ENCODE measurements at places on chromosomes 1 and 21.
A peak's percentile ranks its signal among the peaks of the same experiment; 100 is the strongest.

DNA sequence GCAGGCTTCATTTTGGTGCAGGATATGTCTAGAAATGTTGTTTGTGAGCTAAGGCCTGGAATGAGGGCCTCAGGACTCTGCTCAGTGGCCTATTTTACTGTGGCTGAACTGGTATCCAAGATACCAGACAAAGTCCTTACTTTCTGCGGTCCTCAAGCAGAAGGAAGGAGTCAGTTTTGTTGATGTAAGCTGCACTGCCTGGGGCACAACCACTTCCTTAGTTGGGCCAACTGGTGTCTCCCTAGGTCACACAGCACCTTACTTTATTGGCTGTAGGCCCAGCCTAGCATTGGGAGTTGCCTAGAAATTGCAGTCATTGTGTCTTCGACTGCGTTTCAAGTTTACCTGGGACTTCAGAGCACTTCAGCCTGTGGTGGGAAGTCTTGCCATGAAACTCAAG, 1322.7 kb downstream of the AMY1C start:
- DNase-seq: peak; percentile 51

GRCh38 chr1:88917321-88918025, 26.1 kb upstream of the GTF2B start:
- no peak for DNase-seq

- peak; percentile 15 for DNase-seq
Observed at GRCh38 chr1:41648230-41648629, 163.7 kb upstream of the EDN2 start.

- DNase-seq: peak; percentile 90
Observed at GRCh38 chr1:151846062-151846568, 6.5 kb upstream of the C2CD4D start.

DNA sequence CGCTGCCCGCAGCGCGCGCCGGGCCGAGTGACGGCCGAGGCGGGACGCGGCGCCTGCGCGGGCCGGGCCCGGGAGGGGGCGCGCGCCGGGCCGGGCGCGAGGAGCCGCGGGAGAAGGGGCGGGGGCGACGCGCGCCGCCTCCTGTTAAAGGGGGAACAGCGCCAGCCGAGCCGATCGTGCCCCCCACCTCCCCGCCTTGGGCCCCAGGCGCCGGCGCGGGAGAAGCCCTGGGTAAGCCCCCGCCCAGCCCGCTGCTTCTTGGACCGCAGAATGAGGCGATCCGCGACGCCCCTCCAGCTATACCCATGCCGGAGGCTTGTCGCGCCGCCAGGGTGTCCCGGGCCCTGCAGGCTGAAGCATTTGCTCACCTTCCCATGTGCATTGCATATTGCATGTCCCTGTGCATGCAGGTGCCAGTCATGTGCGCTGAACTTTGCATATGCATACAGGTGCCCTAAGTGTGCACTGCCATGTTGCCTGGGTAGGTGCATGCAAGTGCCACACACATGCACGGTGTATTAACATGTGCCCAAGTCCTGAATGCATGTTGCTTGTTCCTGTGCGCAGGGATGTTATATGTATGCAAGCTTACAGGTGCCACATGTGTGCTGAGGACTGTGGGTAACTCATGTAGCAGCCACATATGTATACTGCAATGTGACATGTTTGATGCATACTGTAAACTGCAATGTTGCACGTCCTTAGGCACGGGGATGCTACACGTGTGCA, at the start of gene ADGRB2:
TSS of gene ADGRB2 (minus strand) at position 29 of the 729 bp plus-strand sequence. CDS start 7,119 bp downstream, outside the sequence.
- DNase-seq: no peak

- no peak for DNase-seq
Observed at GRCh38 chr1:206686478-206687249, 2.0 kb downstream of the MAPKAPK2 start.

DNA sequence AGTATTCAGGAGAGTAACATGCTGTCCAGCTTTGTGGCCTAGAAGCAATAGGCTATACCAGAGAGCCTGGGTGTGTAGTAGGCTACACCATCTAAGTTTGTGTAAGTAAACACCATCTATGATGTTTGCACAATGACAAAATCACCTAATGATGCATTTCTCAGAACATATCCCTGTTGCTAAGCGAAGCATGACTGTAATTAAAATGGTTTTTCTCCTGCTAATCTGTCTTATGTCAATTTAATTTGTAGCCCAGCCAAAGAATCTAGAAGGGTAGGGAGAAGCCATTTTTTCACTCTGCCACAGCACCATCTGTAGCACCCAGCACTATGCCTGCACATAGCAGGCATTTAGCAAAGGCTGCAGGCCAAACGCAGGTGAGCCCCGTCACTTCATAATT, 2.0 kb upstream of the TTC24 start:
- no peak for DNase-seq

GRCh38 chr21:35738347-35738961, 321.9 kb downstream of the SETD4 start:
- no peak for DNase-seq

GRCh38 chr1:53368314-53369033, 40.6 kb upstream of the LRP8 start:
- peak; percentile 51 for DNase-seq

DNA sequence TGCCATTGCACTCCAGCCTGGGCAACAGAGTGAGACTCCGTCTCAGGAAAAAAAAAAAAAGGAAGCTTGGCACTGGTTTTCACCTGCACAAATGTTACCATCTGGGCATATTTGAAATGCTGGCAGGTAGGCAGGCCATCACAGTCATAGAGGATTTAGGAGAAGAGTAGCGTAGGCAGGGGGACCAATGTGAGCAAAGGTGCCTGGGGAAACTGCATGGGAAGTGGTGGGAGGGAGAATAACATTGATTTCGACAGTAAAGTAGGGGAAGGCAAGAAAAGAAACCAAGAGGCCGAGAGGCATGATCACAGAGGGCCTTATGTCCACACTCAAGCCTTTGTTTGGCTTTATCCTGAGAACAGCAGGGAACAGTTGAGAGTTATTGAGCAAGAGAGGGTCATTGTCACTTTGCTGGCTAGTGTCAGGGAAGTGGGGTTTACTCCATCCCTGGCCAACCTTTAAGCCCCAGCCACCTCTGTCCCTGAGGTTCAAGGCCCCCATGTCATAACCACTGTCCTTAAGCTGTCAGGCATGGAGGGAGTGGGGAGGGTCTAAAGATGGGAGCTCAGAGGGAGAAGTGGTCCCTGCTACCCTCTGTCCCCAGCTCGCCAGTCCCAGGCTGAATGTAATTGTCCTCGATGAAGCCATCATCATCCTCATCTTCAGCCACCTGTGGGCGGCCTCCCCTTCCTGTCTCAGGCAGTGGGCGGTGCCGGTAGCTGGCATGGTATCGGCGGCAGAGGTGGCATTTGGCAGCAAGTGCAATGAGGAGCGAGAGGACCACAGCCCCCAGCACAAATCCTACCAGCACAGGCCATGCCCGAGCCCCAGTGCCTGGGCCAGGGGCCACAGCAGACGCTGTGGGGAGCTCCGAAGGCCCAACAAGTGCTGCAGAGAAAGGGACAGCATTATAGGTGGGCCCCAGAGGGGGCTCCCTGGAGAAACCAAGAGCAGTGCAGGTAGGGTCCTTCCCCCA, 2.9 kb downstream of the C1orf210 start:
- peak; percentile 25 for DNase-seq

- peak; percentile 43 for DNase-seq
Observed at GRCh38 chr1:31809698-31810097, 6.1 kb downstream of the SPOCD1 start.

DNA sequence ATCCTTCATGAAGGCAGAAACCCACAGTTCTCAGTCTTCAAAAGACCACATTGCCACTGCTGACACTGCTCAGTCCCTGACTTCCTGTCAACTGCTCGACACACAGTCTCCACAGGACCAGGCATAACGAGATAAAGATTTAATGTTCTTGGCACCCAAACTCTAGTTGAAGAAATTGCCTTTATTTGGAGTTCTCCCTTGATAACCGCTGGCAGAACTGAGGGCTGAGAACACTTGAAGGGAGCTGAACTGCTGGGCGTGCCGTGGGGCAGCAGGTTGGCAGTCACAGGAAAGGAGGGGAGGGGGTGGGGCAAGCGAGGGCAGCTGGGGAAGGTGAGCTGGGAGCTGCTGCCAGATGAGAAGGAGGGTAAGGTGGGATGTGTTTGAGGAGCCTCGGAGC, 15.9 kb downstream of the HENMT1 start:
- no peak for DNase-seq

DNA sequence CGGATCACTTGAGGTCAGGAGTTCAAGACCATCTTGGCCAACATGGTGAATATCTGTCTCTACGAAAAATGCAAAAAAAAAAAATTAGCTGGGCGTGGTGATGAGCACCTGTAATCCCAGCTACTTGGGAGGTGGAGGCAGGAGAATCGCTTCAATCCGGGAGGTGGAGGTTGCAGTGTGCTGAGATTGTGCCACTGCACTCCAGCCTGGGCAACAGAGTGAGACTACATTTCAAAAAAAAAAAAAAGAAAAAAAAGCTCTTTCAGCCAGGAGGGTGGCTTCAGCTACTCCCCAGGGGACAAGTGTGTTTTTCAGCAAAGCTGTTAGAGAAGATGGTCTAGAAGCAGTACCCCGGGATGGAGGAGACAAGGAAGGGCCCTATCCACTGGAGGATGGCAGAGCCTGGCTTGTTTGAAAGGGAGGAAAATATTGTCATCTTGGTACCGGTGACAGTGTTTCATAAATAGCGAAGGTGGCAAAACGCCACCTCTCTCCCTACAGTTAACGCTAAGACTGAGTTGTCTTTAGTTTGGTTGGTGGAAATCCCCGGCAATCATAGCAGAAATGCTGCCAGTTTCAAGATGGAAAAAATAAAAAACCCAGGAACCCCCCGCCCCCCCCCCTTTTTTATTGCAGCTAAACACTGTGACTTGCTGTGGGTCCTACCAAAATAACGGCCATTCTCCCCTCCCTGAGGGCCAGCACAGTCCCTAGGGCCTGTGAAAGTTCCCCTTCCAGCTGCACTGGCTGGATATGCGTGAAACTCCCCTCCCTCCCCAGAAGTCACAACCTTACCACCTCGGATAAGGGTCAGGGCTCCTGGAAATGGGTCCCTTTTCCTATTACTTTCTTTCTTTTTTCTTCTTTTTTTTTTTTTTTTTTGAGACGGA, 3.5 kb downstream of the PIK3CD start:
- no peak for DNase-seq

GRCh38 chr1:9473032-9473807, 66.0 kb upstream of the SLC25A33 start:
- peak; percentile 97 for DNase-seq
